ENCODE measurements at places on chromosomes 6 and 20.
A peak's percentile ranks its signal among the peaks of the same experiment; 100 is the strongest.

- no peak for DNase-seq
Measured at GRCh38 chr6:8900056-8900455, 464.7 kb upstream of the SLC35B3 start.

- peak; percentile 56 for DNase-seq
Measured at GRCh38 chr6:107132330-107132954, 17.1 kb upstream of the BEND3 start.

DNA sequence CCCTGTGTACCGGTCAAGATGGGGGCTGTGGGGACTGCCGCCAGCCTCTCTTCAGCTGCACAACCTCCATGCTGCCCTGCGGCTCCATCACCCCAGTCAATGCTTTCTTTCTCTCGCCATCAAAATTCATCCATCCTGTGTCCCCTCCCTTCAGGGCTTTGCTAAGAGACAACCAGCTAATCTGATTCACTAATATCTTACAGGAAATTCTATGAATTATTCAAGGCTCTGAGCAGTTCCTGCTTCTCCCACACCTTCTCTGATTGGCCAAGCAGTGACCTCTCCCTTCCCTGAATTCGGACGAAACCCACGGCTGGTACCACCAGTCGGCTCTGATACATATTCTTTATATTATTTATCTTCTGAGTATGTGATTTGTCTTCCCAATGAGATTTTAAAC is 13.8 kb downstream of the ITPR3 start:
- no peak for DNase-seq

- no peak for DNase-seq
Measured at GRCh38 chr20:58433029-58433647, 44.1 kb downstream of the VAPB start.

DNA sequence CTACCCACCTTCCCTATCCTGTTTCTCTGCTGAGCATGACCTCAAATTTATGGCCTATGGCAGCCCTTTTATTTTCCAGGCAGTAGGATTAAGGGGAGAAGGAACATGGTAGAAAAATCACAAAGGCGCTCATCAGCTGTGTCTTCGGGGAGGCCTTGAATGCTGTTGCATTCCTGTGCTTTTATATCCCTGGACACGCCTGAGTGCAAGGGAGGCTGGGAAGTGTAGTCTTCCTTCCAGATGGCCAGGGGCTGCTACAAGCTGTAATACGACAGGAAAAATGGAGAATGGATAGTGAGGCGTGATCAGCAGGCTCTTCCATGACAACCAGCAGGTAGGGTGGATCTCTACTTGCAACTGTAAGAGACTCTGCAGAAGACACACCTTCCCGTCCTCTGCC is 210.9 kb upstream of the GGTLC1 start:
- no peak for DNase-seq

- DNase-seq, result peak; percentile 78
Measured at GRCh38 chr6:38671885-38672467, 31.0 kb downstream of the GLO1 start.

GRCh38 chr6:95318137-95318536 is 259.2 kb upstream of the MANEA start:
- DNase-seq, result no peak

GRCh38 chr6:87742106-87742505 is 40.1 kb upstream of the AKIRIN2 start:
- DNase-seq, result no peak

All from cardiac fibroblast (primary cell).